ENCODE measurements at places on chromosomes 12 and 14. TPM values are rescaled to one million over a fixed set of nuclear protein-coding genes. Genes with fewer than 3 reads are reported as not detected.

PTPRO gene
- 283 TPM for total RNA-seq

PRPH gene
- 2.2 TPM for total RNA-seq

DIP2B gene
- total RNA-seq, result 82.3 TPM

MARCHF9 gene
- total RNA-seq, result 18.8 TPM

OTUB2 gene
- 5.6 TPM for total RNA-seq

SLC38A4 gene
- 0.63 TPM for total RNA-seq

HOXC10 gene
- not detected for total RNA-seq

FOXJ2 gene
- 10.6 TPM for total RNA-seq

IAPP gene
- not detected for total RNA-seq

TUNAR gene
- 4.7 TPM for total RNA-seq

CLEC4E gene
- not detected for total RNA-seq

SLC16A7 gene
- total RNA-seq, result 38.2 TPM

GPRC5D gene
- not detected for total RNA-seq

IFT43 gene
- total RNA-seq, result 40.4 TPM
